ENCODE measurements at places on chromosomes 5 and 9. TPM values are rescaled to one million over a fixed set of nuclear protein-coding genes. Genes with fewer than 3 reads are reported as not detected.

PCDHGA2 gene
- 0.89 TPM for total RNA-seq

FAM153A gene
- 0.62 TPM for total RNA-seq

INSYN2B gene
- total RNA-seq = 11.2 TPM

SPTLC1 gene
- 97.1 TPM for total RNA-seq

TENT4A gene
- 18.0 TPM for total RNA-seq

LCN2 gene
- total RNA-seq = not detected

TAF11L2 gene
- total RNA-seq = not detected

All from uterine smooth muscle cell (primary cell).